ENCODE measurements at places on chromosomes 1 and 21. TPM values are rescaled to one million over a fixed set of nuclear protein-coding genes. Genes with fewer than 3 reads are reported as not detected.

DNA sequence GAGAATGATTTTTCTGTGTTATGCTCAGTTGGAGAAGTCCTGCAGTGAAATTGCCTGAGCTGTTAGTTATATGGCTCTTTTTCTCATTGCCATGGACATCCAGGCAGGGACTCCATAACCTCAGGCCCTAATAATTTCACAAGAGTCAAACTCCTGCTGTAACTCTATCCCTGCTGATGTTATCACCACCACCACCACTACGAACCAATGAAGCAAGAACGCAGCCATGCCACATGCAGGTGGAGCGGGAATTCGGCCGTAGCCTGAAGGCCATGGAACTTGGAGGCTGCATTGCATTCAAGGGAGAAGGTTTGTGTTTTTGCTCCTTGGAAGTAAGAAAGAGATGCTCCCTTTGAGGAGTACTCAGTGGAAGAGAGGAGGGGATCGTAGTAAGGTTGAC, 16.8 kb upstream of the DLGAP3 start:
- no peak overlapping the region for H3K4me3 ChIP-seq
- no peak overlapping the region for H3K27ac ChIP-seq
- H3K4me1 ChIP-seq, result no peaks in the 10 kb centered on the region
- no peaks in the 10 kb centered on the region for H3K36me3 ChIP-seq
- H3K27me3 ChIP-seq, result no peaks in the 10 kb centered on the region

- H3K27me3 ChIP-seq, result no peaks in the 10 kb centered on the region
- no peak for DNase-seq
- no peak overlapping the region for H3K4me3 ChIP-seq
- H3K4me1 ChIP-seq, result no peaks in the 10 kb centered on the region
- H3K27ac ChIP-seq, result no peak overlapping the region
Observed at GRCh38 chr1:178323067-178323466, 173.7 kb downstream of the CLEC20A start.

GRCh38 chr21:42088658-42089057, 17.5 kb downstream of the UMODL1 start:
- DNase-seq, result no peak
- no peak overlapping the region for H3K4me3 ChIP-seq
- H3K36me3 ChIP-seq, result no peaks in the 10 kb centered on the region
- H3K27me3 ChIP-seq, result no peaks in the 10 kb centered on the region

Gene DAB1
- not detected for total RNA-seq

Gene PGLYRP4
- total RNA-seq, result not detected

- no peak overlapping the region for H3K4me3 ChIP-seq
- peaks cover 3% of the 10 kb centered on the region for H3K4me1 ChIP-seq
Observed at GRCh38 chr1:47765742-47766485, 231.3 kb downstream of the TRABD2B start.
